ENCODE measurements at places on chromosomes 13 and 19. TPM values are rescaled to one million over a fixed set of nuclear protein-coding genes. Genes with fewer than 3 reads are reported as not detected.
A peak's percentile ranks its signal among the peaks of the same experiment; 100 is the strongest.

GRCh38 chr13:69324090-69324886 is 783.3 kb upstream of the ATXN8OS start:
- DNase-seq = no peak

DNA sequence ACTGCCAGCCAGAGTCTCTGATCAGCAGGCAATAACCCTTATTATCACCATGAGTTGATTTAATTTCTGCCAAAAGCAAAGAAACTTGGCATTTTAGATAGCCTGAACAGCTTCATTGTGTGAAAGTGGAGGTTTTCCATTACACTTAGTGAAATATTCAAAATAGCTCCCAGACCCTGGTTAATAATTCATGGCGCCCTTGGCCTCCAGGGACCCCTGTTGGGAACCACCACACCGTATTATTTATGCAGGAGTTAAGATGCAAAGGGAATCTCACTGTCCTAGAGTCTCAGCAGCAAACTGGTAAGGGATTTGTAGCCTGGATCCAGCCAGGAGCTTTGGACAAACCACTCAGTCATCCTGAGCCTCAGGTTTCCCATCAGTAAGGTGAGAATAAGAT is 110.0 kb upstream of the PABPC3 start:
- DNase-seq = no peak

DNA sequence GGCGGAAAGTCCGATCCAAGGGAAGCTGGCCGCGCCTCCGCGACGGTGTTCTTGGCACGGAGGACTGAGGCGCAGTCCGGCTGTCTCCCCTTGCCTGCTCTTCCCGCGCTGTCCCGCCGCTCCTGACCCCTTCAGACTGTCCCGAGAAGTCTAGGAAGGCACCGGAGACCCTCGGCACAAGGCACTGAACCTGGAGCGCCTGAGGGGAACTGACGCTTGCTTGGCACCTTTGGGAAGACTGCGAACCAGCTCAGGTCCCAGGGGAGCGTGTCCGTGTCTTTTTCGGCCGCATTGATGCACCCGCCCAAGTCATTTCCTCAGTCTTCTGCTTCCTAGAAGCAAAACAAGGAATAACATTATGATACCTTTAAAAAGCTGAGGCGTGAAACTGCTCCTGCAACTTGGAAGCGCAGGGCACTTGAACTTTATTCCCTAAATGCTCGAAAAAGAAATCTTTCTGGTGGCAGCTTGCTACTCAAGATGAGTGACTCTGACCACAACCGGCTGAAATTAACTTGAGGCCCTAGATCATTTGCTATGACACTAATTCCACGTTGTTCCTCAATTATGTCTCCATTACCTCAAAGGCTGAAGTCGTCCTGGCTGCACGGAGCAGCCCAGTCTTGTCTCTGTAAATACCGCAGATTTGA is 735 bp upstream of the FLT1 start:
- DNase-seq = no peak

DNA sequence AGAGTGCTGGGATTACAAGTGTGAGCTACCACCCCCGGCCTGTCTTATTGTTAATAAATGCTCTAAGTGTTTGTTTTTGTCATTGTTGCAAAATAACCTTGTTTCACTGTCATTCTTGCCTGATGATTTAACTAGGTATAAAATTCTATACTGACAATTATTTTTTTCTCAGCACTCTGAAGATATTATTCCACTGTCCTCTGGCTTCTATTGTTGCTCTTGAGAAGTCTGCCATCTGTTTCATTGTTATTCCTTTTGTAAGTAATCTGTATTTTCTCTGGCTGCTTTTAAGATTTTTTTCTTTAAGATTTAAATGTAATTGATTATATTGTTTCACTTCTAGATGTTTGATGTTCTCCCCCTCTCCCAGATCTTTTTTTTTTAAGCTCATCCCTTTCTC is 17.6 kb downstream of the ZNF420 start:
- DNase-seq = no peak

NANOS3 gene
- 0.36 TPM for polyA plus RNA-seq

FREM2 gene
- not detected for polyA plus RNA-seq

DNA sequence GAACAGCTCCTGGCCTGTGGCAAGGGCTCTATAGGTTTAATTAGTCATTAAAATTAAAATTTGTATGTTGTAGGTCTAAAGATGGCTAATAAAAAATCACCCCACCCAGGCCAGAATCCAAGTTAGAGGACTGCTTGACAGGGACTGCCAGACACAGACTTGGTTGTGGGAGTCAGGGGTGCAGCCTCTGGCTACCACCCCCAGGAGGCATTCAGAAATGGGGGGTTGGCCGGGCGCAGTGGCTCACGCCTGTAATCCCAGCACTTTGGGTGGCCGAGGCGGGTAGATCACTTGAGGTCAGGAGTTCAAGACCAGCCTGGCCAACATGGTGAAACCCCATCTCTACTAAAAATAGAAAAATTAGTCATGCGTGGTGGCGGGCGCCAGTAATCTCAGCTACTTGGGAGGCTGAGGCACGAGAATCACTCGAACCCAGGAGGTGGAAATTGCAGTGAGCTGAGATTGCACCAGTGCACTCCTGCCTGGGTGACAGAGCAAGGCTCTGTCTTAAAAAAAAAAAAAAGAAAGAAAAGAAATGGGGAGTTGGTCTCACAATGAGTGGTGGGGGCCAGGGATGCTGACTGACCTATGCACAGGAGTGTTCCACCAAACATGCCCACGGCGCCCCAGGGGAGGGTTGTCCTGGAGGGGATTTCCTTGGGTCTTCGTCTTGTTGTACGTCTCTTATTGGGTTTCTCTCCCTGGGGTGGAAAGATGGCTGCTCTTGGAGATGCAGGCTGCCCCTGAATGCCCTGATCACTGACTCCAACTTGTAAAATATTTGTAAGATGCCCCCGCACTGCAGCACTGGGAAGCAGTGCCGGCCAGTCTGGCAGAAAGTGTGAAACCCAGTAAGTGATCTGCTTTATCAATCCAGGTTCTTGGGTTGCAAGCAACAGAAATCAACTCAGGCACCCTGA is 68.8 kb downstream of the SIPA1L3 start:
- no peak for DNase-seq

OPA3 gene
- polyA plus RNA-seq = 13.3 TPM

DIRAS1 gene
- polyA plus RNA-seq = 12.5 TPM

DNA sequence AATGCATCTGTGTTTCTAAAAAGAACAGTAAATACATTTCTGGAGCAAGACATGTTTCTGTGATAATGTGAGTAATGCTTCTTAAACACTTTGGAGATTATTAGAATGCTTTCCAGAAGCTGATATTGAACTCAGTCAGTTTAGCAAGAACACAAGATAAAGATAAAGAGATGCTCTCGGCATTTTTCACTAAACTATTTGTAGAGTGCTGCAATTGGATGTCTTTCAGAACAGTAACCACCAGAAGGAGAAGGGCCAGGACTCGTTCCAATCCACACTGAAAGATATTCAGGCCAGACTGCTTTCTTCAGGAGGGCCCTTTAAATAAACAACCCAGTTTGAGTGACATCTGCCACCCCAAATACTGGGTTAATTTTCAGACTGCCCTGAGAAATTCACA is 456.0 kb downstream of the TBC1D4 start:
- DNase-seq = no peak

- peak; percentile 82 for DNase-seq
These were observed at the start of gene GTF2F2 for GRCh38 chr13:45119991-45120864. Gene GTF2F2, plus strand, starts transcription at chr13:45120510. Its CDS starts 146 bp downstream, at chr13:45120656.

DNA sequence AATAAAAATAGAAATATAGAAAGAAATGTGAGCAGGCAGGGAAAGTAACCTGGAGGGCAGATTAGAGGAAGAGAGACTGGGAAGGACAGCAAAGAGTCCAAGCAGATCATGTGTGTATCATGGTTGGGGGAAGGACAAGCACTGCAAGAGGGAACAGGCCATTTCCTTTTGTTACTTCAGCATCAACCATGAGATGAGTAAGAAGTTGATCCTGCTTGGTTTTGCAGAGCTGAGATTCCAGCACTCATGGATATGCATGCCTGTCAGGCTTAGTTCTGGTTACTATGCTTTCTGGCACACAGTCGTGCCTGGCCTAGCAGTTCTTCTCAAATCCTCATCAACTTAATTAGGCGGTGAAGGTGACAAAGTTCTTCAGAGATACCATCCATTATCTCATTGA is 18.1 kb downstream of the NALCN start:
- DNase-seq = peak; percentile 20

C19orf33 gene
- polyA plus RNA-seq = 0.38 TPM

POU4F1 gene
- polyA plus RNA-seq = not detected

DNA sequence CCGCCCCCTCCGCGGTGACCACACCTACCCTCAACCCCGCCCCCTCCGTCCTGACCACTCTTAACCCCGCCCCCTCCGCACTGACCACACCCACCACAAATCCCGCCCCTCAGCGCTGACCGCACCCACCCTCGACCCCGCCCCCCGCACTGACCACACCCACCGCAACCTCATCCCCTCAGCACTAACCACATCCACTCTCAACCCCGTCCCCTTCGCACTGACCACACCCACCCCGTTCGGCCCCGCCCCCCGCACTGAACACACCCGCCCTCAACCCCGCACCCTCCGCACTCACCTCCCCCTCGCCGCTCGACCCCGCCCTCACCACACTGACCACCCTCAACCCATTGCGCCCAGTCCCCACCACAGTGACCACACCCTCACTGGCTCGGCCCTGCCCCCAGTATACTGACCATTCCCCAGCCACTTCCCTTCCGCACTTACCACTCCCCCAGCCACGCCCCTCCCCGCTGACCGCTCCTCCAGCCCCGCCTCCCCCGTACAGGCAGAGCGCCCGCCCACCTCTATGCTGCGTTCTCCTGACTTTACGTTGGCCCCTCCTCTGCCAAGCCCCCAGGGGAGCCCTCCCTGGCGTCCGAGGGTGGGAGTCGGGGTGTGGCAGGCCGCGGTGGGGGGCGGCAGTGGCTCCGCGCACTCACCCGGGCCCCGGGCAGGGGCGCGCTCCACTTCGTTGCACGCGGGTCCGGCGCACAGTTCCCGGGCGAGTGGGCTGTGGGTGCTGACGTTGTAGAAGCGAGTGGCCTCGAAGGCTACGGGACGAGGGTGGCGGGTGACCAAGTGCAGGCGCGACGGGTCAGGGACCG is 8.4 kb downstream of the F2RL3 start:
- DNase-seq = peak; percentile 87

- DNase-seq = no peak
These were observed 37.5 kb downstream of the TSSK6 start for GRCh38 chr19:19477705-19478383.

- DNase-seq = no peak
These were observed 436.0 kb upstream of the ARGLU1 start for GRCh38 chr13:107003911-107004310.

SIGLECL1 gene
- not detected for polyA plus RNA-seq

GRCh38 chr13:97226013-97226412 is 3.9 kb downstream of the MBNL2 start:
- DNase-seq = no peak

ITGBL1 gene
- 17.1 TPM for polyA plus RNA-seq

- DNase-seq = no peak
These were observed 936.9 kb downstream of the EFNB2 start for GRCh38 chr13:105598529-105598928.

PTPRH gene
- 1.3 TPM for polyA plus RNA-seq

SHISA2 gene
- not detected for polyA plus RNA-seq

DNA sequence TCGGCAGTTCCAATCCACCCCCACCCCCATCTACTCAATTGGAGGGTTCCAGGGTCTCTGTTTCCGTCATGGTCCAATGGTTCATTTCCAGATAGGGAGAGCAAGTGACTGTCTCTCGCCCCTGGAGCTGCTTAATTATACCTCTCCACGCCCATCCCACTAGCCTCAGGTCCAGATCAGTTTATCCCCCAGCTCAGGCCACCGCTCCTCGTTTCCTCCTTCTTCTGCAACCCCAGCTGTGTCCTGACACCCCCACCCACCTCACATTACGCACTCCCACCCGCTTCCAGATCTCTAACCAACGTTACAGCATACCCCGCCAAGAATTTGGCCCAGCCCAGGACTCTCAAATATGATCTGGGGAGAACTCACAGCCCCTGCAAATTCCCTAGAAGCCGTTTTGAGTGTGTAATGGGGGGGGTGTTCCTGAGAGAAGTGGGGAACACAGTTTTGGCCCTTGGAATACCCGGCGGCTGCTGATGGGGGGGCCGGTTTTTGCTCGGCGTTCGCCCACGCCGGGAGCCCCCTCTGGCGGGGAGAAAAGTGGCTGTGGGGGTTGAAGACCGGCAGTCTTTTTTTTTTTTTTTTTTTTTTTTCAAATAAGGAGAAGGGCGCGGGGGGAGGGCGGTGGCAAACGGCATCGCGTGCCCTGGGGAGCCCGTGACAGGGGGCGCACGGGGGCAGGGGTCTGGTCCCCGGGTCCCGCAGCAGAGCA is 1.7 kb upstream of the PDE4A start:
- no peak for DNase-seq

UBXN6 gene
- 45.2 TPM for polyA plus RNA-seq

LMTK3 gene
- 0.25 TPM for polyA plus RNA-seq

DNA sequence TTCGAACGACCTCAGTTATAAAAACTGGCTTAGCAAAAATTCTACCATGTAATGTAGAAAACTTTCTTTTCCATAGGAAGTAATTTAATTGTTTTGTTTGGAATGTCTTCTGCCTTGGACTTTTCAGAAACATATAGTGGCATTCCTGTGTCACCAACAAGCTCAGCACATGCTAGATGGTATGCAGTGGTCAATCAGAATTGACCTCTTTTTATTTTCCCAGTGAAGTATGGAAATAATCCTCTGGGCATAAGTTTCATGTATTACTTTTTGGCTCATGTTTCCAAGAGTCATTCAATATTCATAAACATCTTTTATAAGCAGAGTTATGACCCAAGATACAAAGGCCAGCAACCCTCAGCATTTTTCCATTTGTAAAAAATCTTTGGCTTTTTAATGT is 33.6 kb downstream of the NALCN start:
- no peak for DNase-seq

NLRP4 gene
- polyA plus RNA-seq = not detected

ECSIT gene
- polyA plus RNA-seq = 28.2 TPM

GRCh38 chr13:95056266-95056665 is 245.0 kb downstream of the ABCC4 start:
- DNase-seq = no peak

GRCh38 chr19:1271528-1272422 is 2.6 kb downstream of the CIRBP start:
- DNase-seq = no peak

TNFSF9 gene
- polyA plus RNA-seq = 0.16 TPM

NMRK2 gene
- not detected for polyA plus RNA-seq

NRTN gene
- polyA plus RNA-seq = 0.53 TPM

- DNase-seq = no peak
These were observed at the start of gene GZMM for GRCh38 chr19:543910-544608. Gene GZMM, plus strand, starts transcription at chr19:544053. Its CDS starts 19 bp downstream, at chr19:544072.

GRCh38 chr13:26992951-26993719 is 178.5 kb downstream of the USP12 start:
- no peak for DNase-seq

GRCh38 chr19:47609906-47610894 is 1.3 kb downstream of the BICRA start:
- no peak for DNase-seq

SLC1A6 gene
- not detected for polyA plus RNA-seq

Data from AG04450 (cell line).